ENCODE measurements at places on chromosomes 12 and 14.

- DNase-seq, result no peak
Measured at GRCh38 chr12:74890237-74890599, 319.4 kb downstream of the KCNC2 start.

GRCh38 chr14:87961246-87961645, 31.7 kb downstream of the GALC start:
- no peak for DNase-seq

DNA sequence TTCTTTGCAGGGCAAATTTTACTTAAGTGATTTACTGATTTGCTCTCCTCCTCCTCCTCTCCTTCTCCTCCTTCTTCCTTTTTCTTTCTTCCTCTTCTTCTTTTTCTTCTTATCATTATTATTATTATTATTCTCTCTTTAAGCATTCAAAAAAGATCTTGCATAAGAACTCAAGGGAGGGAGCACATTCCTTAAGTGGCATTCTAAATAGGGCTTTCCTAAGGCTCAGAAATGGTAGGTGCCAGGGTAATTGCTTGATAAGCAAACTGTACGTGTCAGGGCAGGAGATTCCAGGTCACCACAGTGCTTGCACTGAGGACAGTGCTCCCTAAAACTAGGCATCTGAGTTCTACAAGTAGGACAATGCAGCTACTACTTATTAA, 92.4 kb downstream of the SPTSSA start:
- DNase-seq, result no peak

- no peak for DNase-seq
Measured at GRCh38 chr14:32019276-32019675, 57.8 kb upstream of the ARHGAP5 start.

- no peak for DNase-seq
Measured at GRCh38 chr12:67988601-67989021, 636 bp upstream of the IFNG-AS1 start.

DNA sequence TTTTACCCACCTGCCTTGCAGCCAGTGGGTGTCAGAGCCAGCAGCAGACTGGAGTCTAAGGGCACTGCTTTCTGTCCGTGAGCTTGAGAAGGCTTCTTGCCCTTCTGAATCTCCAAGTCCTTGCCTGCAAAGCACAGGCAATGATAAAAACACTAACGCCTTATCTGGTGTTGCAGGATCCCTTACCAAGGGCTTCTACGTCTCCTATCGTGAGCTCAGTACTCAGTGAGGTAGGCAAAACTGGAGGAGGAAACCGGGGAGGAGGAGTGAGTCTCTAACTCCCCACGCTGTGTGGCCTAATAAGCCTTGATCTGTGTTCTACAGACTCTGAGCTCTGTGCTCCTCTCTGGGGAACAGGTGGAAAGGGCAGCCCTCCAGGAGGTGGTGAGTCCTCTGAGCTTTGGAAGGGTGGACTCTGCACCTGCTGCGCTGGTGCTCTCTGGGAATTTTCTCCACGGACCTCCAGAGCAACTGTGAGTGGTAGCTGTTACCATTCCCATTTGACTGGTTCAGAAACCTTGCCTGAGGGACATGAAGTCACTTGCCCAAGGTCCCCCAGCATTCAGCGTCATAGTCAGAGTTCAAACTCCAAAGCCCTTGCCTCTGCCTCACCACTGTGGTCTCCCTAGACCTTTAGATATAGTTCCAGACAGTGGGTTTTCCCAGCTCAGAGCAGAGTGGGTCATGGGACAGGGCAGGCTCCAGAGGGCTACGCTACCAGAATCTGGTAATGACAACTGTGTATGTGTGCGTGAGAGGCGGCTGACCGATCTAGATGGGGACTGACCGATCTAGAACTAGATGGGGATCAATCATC, 7.0 kb upstream of the MARK3 start:
- no peak for DNase-seq

DNA sequence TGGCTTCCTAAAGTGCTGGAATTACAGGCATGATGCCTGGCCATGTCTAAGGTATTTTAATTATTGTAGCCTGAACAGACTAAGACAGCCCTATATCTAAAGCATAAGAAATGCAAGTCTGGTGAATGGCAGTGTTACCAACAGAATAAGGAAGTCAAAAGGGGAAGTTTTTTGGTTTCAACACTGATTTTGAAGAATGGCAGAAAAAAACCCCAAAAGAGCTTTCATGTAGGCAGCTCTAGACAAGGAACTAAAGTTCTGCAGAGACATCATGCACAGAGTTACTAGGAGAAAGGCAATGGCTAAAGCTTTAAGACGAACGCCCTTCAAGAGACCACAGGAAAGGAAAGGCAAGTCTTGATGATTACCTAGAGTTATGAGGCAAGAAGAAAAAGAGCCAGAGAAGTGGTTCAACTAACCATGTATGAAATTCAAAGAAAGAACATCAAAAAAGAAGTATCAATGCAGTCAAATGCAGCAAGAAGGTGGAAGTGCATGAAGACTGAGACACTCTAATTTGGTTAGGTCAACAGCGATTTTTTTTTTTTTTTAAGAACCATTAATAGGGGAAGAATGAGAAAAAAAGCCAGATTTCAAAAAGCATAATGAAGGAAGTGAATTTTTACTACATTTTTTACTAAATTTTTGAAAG, 50.8 kb downstream of the RPS6KA5 start:
- DNase-seq, result no peak

DNA sequence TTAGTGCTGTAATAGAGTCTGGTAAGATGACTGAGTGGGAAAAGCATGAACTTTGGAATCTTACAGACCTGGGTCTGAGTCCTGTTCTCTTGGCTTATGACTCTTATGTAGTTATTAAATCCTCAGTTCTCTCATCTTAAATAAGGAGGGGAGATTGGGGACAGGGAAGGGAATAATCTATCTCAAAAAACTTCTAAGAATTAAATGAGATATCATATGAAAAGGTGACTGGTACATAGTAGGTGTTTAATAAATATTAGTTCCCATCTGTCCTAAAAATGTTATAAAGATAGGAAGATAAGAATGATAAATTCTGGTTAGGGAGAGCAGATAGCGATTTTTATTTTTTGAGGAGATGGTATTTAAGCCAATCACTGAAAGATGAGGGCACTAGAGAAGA, 119.1 kb downstream of the INSM2 start:
- no peak for DNase-seq

- no peak for DNase-seq
Measured at GRCh38 chr14:22184157-22184829, 404.7 kb downstream of the DAD1 start.

GRCh38 chr12:78951803-78952551, 87.4 kb downstream of the SYT1 start:
- DNase-seq, result peak; percentile 63

DNA sequence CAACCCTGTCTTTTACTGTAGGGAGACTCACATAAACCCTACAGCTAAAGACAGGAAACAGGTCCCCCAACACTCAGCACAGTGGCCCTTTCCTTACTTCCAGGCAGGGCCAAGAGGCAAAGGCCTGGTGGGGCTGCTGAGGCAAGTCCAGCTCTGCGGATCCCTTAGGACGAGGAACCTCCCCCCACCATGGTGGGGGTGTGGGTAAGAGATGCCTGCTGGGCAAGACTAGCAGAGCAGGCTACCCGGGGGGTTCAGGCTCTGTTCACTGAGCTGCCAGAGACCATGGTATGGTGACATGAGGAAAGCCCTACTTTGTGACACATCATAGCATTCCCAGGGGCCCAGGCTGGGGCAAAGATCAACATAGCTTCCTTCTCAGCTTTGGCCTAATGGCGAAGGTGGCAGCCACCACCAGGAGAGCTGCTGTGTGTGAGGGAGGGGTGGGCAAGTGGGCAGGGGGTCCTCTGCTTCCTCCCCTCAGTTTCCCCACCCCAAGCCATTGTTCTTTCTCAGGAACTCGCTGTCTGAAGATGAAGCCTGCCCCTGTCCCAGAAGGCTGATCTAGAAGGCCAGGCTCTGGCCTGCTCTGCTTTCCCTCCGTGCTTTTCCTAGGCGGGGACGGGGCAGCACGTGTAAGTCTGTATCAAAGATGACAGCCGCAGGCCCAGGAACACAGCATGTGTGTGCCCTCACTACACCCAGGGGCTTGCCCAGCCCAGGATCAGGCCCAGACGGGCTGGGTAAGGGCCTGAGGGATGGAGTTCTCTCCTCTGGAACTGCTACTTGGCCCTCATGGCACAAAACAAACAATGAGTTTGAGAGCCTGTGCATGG, 10.1 kb upstream of the TINF2 start:
- no peak for DNase-seq

- no peak for DNase-seq
Measured at GRCh38 chr12:32382226-32382625, 17.1 kb upstream of the FGD4 start.

DNA sequence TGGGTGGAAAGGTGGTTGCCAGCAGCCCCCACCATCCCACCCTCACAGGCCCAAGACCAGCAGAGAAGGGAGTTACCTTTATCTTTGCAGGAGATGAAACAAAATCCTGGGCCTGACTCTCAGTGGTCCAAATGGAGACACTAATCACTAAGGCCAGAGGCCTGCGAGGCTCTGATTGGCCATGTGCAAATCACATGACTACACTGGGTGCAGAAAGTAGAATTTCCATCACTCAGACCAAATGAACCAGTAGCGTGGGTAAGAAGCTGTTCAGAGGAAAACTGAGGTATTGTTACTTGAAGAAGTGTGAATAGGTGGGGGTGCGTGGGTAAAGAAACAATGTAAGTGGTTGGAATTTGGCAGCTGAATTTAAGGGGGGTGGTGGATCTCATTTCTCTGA, 20.2 kb upstream of the PPP1CC start:
- no peak for DNase-seq

DNA sequence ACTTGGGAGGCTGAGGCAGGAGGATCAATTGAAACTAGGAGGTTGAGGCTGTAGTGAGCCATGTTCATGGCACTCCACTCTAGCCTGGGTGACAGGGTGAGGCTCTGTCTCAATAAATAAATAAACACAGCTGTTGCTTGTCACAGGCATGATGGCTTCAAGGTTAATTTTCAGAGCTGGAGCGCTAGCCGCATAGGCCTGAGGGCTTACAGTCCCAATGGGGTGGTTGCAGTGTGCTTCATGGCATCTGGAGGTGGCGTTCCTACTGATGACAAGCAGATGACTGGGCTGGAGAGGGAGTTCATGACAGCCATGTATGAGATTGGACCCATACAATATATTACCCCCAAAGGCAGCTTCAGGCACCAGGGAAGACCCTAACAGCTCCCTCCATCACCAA, 1.6 kb upstream of the FMNL3 start:
- DNase-seq, result no peak

DNA sequence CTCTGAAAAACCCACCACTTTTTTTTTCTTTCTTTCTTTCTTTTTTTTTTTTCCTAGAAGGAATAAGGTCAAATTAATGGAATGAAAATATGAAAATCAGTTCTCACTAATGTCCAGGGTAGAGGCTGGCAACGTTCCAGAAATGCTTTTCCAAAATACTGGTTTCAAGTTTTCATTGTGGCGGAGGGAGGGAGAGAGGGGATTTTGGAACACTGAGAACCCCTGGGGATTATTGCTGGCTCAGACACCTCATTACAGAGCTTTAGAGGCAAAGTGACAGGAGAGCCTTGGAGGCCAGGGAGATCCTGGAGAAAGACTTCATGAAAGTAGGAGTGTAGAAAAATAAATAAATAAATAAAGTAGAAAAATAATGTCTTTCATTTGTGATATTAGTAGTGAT, 45.4 kb downstream of the ALX1 start:
- no peak for DNase-seq

DNA sequence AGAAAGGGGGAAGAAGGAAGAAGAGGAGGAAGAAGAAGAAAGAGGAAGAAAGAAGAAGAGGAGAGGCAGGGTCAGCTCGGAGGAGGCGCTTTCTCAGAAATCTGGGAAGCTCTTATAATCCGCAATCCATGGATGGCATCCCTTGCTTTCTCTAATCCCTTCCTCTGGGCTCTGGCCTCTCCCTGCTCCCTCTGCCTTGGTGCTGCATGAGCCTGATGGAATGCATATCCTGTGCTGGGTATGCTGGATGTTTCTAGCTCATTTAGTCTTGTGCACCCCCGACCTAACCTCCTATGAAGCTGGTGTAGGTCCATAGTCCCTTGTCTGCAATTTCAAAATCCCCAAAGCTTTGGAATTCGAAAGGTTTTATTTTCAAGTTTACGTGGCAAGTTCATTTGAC, 94.2 kb upstream of the MYL2 start:
- DNase-seq, result no peak

- DNase-seq, result no peak
Measured at GRCh38 chr12:1126091-1126490, 135.1 kb downstream of the ERC1 start.

GRCh38 chr12:43062201-43062895, 472.8 kb upstream of the PRICKLE1 start:
- no peak for DNase-seq

GRCh38 chr12:268483-268840, 5.8 kb upstream of the SLC6A13 start:
- no peak for DNase-seq

GRCh38 chr14:21053184-21054122, 4.2 kb upstream of the RNASE8 start:
- no peak for DNase-seq

Measured in NCI-H1436 (cell line).